ENCODE measurements at places on chromosomes 12 and 14. TPM values are rescaled to one million over a fixed set of nuclear protein-coding genes. Genes with fewer than 3 reads are reported as not detected.

Gene GPRC5D
- total RNA-seq: not detected

Gene SLC17A8
- total RNA-seq: not detected

Gene IFI27
- total RNA-seq: 72.5 TPM

Gene RNASE7
- 2.2 TPM for total RNA-seq

Gene GYS2
- total RNA-seq: not detected

Gene TSHR
- total RNA-seq: not detected

Gene AKAP5
- 0.05 TPM for total RNA-seq

Gene CEBPE
- not detected for total RNA-seq

Gene GPR68
- total RNA-seq: 1.3 TPM

Gene SOAT2
- total RNA-seq: not detected

Gene TCL1A
- total RNA-seq: not detected

Gene A2M
- not detected for total RNA-seq

Gene GPR65
- not detected for total RNA-seq

Gene ZFHX2
- 0.21 TPM for total RNA-seq

Gene LEMD3
- total RNA-seq: 24.6 TPM

Gene RASSF8
- 7.6 TPM for total RNA-seq

Gene THTPA
- 4.9 TPM for total RNA-seq

Gene TROAP
- total RNA-seq: 15.6 TPM

Gene CLEC4A
- not detected for total RNA-seq

Gene ACACB
- 0.70 TPM for total RNA-seq

Gene KERA
- total RNA-seq: not detected

Gene GTF2H3
- total RNA-seq: 24.3 TPM
